Vagina (tissue), 2 donors: ENCODE measurements at places on chromosomes 3 and 15. TPM values are rescaled to one million over a fixed set of nuclear protein-coding genes. Genes with fewer than 3 reads are reported as not detected.

DNA sequence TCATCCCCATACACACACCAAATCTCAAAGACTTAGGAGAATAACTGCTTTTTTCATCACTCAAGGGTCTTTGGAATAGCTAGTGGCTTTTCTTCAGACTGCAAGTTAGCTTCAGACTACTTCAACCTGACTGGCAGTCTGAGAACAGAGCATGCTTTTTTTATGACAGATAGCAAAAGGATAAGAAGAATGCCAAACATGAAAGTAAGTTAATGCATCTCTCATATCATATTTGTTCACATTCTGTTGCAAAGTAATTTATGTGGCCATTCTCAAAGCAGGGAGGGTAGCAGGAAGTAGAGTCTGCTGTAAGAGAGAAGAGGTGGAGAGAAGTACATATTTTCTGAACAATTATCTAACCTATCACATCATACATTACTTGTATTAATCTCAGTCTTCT is 544.4 kb downstream of the ZPLD1 start:
- no peak for DNase-seq

DNA sequence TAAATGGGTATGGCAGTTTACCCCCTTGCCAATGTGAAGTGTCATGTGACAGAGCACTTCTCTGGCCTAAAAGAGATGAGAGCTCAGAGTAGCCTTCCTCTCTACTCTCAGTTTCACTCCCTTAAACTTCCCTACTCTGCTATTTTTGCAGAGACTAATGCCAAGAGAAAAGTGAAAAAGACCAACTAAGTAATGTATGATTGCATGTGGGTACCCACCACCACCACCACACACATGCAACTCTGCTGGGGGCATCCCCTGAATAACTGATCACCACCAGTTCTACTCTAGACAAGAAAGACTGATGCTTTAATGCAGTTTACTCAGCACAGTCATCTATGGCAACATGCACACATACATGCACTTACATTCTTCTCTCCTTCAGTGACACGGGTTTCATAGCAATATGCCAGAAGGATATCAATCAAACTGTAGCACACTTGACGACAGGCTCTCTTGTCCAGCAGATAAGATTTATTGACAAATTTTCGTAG is 31.3 kb downstream of the SHQ1 start:
- DNase-seq, result no peak

DNA sequence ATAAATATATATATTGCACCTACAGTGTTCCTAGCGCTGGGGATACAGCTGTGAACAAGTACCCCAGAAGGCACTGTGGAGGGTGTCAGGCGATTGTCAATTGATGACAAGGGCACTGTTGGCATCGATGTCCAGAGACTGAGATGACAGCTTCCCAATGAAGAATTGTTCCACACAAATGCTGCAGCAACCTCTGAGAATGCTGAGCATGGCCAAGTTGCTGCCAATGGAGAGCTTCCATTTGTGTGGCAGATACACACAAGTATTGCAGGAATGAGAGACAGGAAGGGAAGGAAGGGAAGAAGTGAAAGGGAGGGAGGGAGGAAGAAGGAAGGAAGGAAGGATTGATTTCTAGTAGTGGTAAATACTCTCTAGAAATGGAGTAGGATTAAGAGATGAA is 21.9 kb downstream of the LRTM1 start:
- no peak for DNase-seq

- DNase-seq, result no peak
Observed at GRCh38 chr15:81752974-81753373, 292.8 kb downstream of the MEX3B start.

- no peak for DNase-seq
Observed at GRCh38 chr15:75437721-75438120, 13.8 kb downstream of the SIN3A start.

DNA sequence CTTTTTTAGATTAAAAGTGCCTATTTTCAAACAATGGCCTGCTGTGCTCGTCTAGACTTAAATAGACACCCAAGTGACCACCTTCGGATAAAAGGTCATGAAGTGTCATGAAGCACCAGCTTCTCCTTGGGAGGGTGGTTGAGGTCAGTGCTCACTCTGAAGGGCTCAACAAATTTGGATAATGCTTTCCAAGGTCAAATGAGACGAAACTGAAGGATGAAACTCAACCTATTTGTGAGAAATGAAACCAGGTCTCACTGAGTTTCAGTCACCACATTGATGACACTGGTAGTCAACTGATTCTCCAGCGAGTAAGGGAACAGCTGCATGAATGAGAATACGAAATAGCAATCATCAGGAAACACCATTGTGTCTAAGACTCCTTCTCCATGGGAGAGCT is 852.6 kb downstream of the NTRK3 start:
- DNase-seq, result no peak

DNA sequence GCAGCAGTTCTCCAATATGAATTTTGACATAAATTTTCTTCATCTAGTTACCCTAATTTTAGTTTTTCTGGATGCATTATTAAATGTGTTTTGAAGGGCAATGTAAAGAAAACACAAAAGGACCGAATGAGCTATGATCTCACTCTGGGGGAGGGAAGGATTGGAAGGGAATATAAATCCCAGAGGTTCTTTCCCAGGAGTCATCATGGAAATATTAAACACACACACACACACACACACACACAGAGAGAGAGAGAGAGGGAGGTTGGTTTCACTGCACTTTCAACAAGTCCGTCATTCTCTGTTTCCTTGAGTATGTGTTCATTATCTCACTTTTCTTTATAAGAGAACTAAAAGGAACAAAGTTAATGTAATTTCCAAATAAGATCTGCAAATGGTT is 70.7 kb upstream of the DCBLD2 start:
- no peak for DNase-seq

DNA sequence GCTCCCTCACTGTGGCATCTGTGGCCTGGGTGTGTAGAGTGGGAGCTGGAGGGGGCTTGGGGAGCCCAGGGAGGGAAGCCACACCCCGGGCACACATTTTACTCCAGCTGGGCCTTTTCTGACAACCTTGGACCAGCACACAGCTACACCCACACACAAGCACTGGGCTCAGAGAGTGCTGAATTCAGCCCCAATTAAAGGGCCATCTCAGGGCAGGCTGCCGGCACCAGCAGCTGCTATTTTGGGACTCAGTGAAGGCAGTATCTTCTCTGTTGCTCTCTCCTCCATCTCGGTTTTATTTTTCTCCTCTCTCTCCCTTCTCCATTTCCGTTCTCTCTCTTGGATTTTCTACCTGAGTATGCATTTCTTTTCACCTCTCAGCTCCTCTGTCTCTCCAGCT is 19.1 kb upstream of the TBC1D21 start:
- DNase-seq, result no peak

- no peak for DNase-seq
Observed at GRCh38 chr3:127159543-127159942, 33.4 kb upstream of the PRR23E start.

DNA sequence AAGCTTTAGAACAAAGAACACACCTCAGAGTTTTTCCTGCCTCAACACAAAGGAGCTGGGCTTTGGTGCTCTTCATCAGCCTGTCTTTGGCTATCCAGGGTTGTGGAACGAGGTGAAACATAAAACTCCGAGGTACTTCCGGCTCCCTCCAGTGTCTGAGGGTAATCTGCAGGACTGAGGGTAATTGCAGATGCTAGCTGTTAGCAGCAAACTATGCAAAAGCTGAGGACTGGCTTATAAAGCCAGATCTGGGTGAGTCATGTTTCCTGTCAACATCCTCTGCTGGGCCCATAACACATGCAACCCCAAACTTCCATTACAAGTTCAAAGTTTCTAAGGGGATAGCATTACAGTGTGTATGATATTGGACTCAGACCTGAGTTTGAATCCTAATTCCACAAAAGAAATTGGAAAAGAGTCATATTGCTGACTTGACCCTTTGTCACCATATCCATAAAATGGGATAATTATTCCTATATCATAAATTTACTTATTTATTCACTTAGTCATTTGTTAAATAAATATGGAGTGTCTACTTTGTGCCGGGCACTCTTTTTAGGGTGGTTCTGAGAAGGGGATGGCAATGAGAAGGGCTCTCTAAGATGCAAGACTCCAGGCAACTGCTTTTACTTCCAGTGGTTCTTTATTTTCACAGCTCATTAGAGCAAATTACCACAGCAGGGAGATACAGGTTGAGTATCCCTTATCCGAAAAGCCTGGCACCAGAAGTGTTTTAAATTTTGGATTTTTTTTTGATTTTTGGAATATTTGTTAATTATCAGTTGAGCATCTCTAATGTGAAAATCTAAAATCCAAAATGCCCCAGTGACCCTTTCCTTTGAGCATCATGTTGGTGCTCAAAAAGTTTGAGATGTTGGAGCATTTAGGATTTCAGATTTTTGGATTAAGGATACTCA is 9.5 kb upstream of the TRIM69 start:
- no peak for DNase-seq

DNA sequence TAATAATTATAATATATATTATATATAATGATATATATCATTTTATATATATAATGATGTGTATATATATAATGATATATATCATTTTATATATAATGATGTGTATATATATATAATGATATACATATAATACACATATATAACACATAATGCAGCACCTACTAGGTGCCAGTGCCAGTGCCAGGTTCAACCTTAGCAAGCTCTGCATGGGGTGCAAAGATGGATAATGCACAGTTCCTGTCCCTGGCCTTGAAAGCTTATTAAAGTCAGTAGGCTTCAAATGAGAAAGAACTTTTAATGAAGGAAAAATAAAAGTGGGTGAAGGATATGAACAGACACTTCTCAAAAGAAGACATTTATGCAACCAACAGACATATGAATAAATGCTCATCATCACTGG is 192.7 kb upstream of the SLC2A2 start:
- DNase-seq, result no peak

GRCh38 chr15:94168250-94168649 is 63.1 kb upstream of the MCTP2 start:
- no peak for DNase-seq

DNA sequence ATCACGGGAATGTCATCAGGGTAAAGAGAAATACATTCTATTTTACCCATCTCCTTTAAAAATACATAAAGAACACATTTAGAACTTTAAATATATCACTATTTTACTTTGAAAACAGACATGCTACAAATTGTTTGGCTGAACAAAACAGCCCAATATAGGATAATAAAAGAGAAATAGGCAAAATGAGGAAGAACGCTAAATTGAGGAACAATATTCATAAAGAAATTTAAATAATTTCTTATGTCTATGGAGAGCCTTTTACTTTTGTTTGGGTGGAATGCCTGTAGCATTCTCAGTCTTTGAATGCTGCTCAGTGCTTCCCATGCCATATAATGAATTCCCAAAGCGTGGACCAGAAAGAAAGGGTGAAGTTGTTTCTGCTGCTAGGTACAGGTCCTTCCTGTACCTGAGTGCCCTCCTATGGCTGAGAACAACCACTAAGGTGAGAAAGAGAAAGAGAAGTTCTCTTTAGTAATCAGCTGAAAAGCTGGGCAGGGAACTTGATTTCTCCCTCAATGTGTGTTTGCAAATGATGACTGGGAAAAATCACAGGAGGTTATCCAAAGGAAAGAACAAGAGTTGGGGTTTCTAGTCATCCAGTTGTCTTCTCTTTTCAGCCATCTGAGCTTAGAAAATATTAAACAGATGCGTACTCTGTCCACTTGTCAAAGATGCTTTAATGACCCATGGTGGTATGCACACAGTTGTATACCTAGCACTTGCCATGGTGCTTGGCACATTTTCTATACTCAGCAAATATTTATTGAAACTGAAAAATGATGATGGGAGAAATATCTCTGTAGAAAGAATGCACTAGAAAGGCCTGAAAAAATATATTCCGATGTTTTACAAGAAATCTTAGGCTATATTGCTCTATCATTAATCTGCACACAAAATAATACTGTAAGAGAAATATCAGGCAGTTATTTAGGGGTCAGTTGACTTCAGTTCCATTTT is 404.6 kb downstream of the TIGIT start:
- no peak for DNase-seq

DNA sequence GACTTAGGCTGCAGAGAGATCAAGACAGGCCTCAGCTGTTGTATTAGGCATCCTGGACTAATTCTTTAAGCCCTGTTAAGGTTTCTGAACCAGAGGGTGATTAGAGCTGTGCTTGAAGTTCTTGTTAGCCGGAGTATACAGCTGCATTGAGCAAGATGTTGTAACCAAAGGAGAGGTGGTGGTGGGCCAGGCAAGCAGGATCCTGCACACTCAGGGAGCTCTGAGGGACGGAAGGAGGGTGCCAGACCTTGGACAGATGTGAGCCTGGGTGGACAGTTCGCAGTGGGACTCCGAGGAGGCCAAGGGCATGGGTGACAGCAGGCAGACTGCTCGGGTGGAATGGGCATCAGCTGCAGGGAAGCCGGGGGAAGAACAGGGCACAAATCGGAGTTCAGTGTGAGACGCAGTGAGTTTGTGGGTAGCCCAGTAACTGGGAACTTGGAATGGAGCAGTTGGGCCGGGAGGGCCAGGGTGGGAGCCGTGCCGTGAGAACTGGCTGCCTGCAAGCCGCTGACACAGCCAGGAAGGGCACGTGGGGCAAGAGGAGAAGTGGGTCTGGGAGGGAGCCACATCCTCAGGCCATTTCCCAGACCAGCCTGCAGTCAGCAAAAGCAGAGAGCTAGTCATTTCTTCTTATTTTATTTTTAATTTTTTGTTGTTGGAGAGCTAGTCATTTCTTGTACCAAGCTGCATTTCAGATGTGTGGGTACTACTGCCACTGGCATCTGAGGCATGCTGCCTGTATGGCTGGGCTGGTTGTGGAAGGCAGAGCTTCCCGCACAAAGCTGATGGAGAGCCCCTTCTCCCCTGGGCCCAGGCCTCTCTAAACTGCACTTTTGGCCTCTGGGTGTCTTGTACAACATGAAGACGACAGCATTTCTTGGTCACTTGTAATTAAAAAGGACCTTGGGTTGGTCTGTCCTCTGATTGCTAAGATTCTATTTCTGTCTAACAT is 61.0 kb downstream of the PGPEP1L start:
- no peak for DNase-seq

- DNase-seq, result no peak
Observed at GRCh38 chr15:56468401-56468800, 3.5 kb upstream of the MNS1 start.

DNA sequence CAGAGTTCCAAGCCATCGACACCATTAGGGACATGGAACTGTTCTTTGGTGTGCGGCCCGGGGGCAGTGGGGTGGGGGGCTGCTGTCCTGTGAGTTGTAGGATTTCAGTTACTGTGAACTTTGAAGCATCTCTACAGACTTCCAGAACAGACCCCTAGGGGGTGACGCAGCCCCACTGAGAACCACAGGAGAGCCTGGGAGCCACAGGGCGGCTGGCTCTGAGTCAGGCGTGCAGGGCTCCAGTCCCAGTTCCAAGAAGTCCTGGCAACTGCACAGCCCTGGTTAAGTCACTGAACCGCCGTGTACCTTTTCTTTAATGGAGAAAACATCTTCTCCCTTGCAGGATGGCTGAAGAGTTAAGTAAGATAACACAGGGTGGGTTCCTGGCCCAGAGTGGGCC is 23.5 kb upstream of the LRTM1 start:
- DNase-seq, result no peak

The SLC12A8 gene
- 6.1 TPM for total RNA-seq

The MYRIP gene
- 7.4 TPM for total RNA-seq

The TLR9 gene
- total RNA-seq, result not detected

The CYP8B1 gene
- total RNA-seq, result not detected

The SMCO1 gene
- total RNA-seq, result not detected

The KCNAB1 gene
- 3.9 TPM for total RNA-seq
